ENCODE measurements at places on chromosomes 16 and 17.

DNA sequence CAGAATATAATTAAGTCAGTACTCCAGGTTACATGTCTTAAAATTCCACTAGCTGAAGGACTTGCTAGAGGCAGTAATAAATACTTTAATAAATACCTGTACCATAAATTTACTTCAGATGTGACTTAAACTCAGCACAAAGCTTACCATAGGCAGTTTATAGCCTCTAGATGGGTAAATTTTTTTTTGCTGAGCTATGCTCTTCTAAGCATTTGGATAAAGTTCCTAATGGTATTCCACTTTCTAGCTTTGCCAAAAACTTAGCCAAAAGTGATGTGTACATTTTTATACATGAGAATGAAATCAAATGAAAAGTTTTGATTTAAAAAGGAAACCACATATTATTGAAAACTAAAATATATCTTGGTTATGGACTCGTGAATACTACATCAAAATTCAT is 63.7 kb upstream of the DHX40 start:
- DNase-seq = no peak

DNA sequence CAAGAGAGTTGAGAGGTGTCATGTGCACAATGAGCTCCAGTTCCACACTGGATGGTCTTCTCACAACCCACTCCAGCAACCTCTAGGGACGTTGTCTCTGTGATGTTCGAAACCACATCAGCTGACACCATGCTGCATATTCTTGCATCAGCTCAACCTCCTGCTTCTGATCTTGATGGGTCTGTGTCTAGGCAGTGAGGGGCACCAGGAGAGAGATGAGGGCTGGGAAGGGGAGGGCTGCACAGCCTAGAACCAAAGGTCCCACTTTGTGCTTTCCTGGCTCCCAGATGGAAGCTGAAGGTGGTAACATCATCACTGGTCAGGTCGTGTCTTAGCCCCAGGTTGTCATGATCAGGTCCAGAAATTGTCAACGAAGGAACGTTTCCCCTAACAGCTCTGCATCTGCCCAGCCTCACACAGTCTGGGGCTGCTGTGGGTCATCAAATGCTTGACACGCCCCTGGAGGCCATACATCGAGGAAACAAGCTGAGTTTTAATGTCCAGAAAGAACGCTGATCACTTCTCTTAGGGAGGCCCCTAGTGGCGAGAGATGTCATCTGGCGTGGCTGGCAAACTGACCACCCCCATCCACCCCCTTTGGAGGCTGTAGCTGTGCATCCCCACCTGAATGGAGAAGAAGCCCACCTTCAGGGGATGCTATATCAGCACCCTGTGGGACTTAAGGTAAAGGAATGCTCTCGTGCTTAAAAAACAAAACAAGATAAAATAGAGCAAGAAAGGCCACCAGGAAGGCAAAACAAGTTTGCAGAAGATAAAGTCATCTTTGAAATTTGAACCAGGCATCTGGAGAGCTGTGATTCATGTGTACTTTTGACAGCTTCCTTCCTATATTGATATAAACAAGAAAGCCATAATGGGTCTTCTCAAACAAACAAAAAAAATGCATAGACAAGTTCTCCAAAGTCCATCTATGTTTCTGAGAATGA is 58.3 kb downstream of the WIPI1 start:
- peak; percentile 47 for DNase-seq

- no peak for DNase-seq
Observed at GRCh38 chr17:6701719-6702118, 11.4 kb downstream of the SLC13A5 start.

- no peak for DNase-seq
Observed at GRCh38 chr16:59634004-59634579, 900.0 kb upstream of the GOT2 start.

DNA sequence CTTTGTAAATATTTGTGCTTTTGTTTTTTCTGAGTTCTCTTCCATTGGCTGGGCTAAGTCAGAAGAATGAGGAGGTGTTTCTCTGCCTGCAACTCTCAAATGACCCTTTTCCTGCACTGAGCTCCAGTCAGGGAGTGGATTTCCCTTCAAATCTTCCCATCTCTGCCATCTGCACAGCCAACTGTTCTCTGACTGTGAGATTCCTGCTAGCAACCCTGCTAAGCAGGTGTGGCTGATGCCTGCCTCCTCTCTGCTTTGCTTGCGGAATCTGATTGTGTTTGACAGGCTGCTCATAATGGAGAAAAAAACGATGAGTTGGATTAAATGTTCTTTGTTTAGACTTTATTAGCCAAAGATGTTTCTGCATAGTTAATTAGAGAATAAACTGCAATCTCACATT is 519.8 kb downstream of the TMEM114 start:
- DNase-seq = no peak

- DNase-seq = no peak
Observed at GRCh38 chr17:17075125-17075781, 33.0 kb downstream of the MPRIP start.

DNA sequence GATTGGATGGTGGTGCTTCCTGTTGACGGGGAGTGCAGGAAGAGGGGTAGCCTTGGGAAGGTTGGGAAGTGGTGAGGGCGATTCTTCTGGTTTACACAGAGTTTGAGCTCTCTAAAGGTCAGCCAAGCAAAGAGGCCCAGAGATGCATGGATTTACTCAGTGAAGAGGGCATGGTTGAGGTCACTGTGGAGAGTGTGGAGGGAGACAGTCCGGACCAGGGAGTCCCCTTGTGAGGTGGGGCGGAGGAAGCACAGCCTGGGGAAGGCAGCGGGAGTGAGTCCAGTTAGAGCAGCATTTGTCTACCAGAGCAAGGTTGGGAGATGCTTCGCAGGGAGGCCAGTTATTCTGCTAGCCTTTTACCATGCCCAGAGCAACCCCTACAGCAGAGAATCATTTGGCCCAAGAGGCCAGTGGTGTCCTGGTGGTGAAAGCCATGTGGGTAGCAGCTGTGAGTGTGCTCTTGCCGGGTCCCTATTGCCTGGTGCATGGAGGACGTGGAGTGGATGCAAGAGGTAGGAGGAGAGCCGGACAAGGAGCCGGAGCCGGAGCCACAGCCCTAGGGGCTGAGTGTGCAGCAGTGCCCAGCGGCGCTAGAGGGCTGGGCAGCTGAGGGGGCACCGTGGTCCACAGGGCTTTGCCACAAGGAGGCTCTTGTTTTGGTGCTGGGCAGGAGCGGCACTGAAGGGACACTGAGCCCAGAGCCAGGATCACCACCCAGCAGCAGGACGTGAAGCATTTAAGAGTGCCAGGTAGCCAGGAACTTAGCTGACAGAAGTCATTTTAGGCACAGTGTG is 27.7 kb downstream of the PRMT7 start:
- no peak for DNase-seq

- no peak for DNase-seq
Observed at GRCh38 chr16:85257483-85257882, 145.2 kb upstream of the CIBAR2 start.

GRCh38 chr17:14112407-14112806 is 43.1 kb downstream of the COX10 start:
- no peak for DNase-seq

DNA sequence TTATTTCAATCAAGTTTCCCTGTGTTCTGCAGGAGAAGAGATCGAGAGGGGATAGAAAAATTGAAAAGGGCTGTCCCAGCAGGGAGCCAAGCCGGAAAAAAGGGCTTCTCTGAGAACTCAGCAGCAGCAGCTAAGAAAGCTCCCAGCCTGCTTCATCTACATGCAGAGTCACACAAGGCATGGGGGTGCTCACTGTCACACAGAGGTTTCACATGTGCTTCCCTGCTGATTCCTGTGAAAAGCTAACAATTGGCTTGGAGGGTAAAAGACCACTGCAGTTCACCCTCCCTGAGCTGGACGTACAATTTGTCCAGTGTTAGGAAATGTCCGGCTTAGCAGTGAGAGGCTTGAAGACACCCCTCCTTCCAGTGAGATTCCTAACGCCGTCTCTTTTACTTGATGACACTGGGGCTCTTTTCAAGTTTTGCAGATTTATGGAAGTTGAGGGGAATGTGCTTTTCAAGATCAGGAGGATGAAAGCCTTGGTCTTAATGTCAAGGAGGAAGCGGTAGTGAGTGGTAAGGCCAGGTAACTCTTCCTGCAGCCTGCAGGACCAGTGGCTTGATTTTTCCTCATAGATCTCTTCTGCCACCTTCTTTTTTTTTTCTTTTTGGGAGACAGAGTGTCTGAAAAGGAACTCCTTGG is 85.6 kb downstream of the WNT3 start:
- no peak for DNase-seq

- DNase-seq = no peak
Observed at GRCh38 chr16:77591347-77591746, 131.0 kb upstream of the NUDT7 start.

- no peak for DNase-seq
Observed at GRCh38 chr17:27552276-27552732, 78.7 kb upstream of the LGALS9 start.

GRCh38 chr16:17283016-17283415 is 187.7 kb downstream of the XYLT1 start:
- DNase-seq = no peak

DNA sequence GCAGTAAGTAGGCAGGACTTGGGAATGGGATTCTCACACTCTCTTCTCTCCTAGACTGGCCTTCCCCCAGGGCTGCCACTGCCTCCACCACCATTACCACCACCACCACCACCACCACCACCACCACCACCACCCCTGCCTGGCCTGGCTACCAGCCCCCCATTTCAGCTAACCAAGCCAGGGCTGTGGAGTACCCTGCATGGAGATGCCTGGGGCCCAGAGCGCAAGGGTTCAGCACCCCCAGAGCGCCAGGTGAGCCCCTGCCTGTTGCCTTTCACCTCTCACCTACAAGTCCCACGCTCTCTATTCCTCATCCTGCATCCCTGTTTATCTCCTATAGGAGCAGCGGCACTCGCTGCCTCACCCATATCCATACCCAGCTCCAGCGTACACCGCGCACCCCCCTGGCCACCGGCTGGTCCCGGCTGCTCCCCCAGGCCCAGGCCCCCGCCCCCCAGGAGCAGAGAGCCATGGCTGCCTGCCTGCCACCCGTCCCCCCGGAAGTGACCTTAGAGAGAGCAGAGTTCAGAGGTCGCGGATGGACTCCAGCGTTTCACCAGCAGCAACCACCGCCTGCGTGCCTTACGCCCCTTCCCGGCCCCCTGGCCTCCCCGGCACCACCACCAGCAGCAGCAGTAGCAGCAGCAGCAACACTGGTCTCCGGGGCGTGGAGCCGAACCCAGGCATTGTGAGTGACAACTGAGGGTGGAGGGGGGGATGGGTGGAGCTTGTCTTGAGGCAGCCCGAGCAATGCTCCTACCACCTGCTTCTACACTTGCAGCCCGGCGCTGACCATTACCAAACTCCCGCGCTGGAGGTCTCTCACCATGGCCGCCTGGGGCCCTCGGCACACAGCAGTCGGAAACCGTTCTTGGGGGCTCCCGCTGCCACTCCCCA is 7.9 kb upstream of the TMEM88 start:
- DNase-seq = no peak

DNA sequence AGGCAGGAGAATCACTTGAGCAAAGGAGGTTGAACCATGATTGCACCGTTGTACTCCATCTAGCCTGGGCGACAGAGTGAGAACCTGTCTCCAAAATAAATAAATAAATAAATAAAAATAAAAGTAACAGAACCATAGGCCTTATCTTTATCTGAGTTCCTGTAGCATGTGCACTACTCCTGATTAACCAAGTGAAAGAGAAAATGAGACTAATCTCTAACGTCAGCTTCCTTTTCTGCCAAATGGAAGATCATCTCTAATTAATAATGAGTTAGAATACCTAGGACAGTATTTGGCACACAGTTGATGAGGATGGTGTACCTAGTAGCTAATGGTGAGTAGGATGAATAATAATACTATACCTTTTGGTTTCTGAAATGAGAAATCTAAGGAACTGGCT is 520.4 kb downstream of the WWOX start:
- no peak for DNase-seq

DNA sequence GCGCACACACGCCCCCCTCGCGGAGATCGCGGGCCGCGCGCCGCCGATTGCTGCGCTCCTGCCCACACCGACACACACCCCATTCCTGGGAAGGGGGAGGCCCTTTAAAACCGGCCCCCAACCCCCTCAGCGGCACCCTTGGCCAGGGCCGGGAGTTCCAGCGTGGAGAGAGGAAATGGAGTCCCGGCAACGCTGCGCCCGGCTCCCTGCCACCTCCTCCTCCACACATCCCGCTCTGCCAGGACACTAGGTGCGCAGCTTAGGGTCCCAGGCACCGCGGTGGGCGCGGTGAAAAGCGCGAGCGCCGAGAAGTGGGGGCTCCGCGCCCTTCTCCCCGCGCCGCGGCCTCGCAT is 397 bp downstream of the CDC42EP4 start:
- peak; percentile 62 for DNase-seq

- no peak for DNase-seq
Observed at GRCh38 chr17:45229681-45230409, 8.2 kb downstream of the FMNL1 start.

DNA sequence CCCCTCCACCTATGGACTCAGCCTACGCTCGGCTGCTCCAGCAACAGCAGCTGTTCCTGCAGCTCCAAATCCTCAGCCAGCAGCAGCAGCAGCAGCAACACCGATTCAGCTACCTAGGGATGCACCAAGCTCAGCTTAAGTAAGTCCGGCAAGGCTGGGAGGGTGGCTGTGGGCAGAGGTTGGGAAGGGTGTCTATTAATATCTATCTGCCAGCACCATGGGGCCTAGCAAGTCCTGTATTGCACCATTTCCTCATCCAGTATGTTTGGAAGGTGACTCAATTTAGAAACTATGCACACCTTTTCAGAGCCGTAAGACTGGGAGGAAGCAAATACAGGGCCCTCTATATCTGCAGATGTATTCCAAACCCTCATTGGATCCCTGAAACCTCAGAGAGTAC is 45.0 kb upstream of the ARHGAP44 start:
- DNase-seq = no peak

- no peak for DNase-seq
Observed at GRCh38 chr17:67562005-67562404, 155.7 kb upstream of the NOL11 start.

- no peak for DNase-seq
Observed at GRCh38 chr17:29789196-29790170, 140.5 kb downstream of the SSH2 start.

GRCh38 chr17:13636951-13637350 is 35.2 kb upstream of the HS3ST3A1 start:
- no peak for DNase-seq

GRCh38 chr17:19461681-19462080 is 50.6 kb downstream of the RNF112 start:
- DNase-seq = no peak

DNA sequence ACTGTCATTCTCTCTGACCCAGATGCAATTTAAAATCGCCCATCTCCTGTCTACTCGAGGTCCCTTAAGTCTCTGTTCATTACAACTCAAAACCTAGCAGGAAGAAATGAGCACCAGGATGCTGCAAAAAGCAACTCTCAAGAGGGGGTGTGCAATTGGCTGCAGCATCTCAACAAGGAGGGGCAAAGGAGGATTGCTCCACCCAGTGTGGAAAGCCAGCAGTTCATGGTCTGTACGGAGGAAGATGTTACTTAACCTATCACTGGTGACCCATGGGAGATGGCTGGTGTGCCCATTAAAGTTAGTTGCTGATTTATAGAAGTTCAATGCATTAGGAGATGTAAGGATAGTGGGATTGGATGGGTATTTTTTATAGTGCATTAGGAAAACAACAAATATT is 147.4 kb downstream of the CDK5R1 start:
- no peak for DNase-seq

Data from Kasumi-1 (cell line).